MCF 10A (cell line): ENCODE measurements at places on chromosomes 4 and X. TPM values are rescaled to one million over a fixed set of nuclear protein-coding genes. Genes with fewer than 3 reads are reported as not detected.
A peak's percentile ranks its signal among the peaks of the same experiment; 100 is the strongest.

TMEM271 gene
- not detected in 2 replicates for total RNA-seq

LRRC66 gene
- 0.37 and 0.52 TPM in 2 replicates for total RNA-seq

HS6ST2 gene
- total RNA-seq = 23.9 and 26.1 TPM in 2 replicates

CLCN4 gene
- 7.3 and 9.3 TPM in 2 replicates for total RNA-seq

DNA sequence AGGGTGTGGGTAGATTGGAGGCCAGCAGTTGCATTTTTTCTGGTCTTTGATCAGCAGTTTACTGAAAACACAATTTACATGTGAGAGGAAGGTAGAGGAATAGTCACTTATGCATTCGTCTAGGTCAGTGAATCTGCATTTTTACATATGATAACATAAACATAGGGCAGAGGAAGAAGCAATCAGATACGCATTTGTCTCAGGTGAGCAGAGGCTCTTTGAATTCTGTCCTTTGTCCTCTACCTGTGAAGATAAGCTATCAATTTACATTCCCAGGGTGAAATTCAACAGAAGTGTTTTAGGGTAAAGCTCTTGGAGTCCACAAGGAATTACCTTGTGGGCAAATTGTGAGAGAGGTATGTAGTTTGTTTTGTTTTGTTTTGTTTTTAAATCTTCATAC lies 306.5 kb downstream of the MAGEB5 start:
- no peak overlapping the region for H3K4me3 ChIP-seq
- no peaks in the 10 kb centered on the region for H3K27me3 ChIP-seq
- no peak overlapping the region for H3K27ac ChIP-seq
- no peaks in the 10 kb centered on the region for H3K4me1 ChIP-seq
- DNase-seq = no peak

- no peaks in the 10 kb centered on the region for H3K4me1 ChIP-seq
- peak; percentile 59 for DNase-seq
- H3K27ac ChIP-seq = no peak overlapping the region
- no peak overlapping the region for H3K4me3 ChIP-seq
- H3K27me3 ChIP-seq = peaks cover 17% of the 10 kb centered on the region
- no peaks in the 10 kb centered on the region for H3K36me3 ChIP-seq
Observed at GRCh38 chrX:150680974-150681373, 12.2 kb upstream of the MTMR1 start.

GRCh38 chrX:16310326-16310725 lies 143.0 kb downstream of the MAGEB17 start:
- no peak overlapping the region for H3K27ac ChIP-seq
- H3K36me3 ChIP-seq = peaks cover 6% of the 10 kb centered on the region

- no peaks in the 10 kb centered on the region for H3K36me3 ChIP-seq
- peak overlapping the region; percentile 29 for H3K27ac ChIP-seq
- H3K4me3 ChIP-seq = no peak overlapping the region
Observed at GRCh38 chr4:67365661-67366245, 179.6 kb downstream of the CENPC start.

GRCh38 chr4:60463857-60464502 lies 736.1 kb upstream of the ADGRL3 start:
- peak; percentile 51 for DNase-seq
- no peaks in the 10 kb centered on the region for H3K4me1 ChIP-seq
- no peaks in the 10 kb centered on the region for H3K36me3 ChIP-seq
- H3K27ac ChIP-seq = no peak overlapping the region
- no peak overlapping the region for H3K4me3 ChIP-seq

DNA sequence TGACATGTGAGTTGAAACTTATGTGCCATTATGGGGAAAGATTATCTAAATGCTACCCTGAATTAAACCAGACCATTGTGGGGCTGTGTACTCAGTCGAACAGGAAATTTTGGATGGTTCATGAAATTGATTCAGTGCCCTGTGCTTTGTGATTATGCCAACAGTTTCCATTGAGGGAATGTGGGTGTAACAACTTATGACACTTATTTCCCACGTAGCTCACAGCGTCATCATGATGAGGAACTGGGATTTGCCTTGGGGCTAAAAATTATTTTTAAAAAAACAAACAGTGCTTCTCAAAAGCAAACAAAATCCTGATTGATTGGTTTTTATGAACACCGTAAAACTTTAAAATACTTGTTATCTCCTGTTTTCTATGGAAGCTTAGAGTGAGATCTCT lies 8.3 kb upstream of the CLTRN start:
- no peak overlapping the region for H3K4me3 ChIP-seq
- peaks cover 16% of the 10 kb centered on the region for H3K4me1 ChIP-seq
- H3K27me3 ChIP-seq = peaks cover 21% of the 10 kb centered on the region
- DNase-seq = no peak
- H3K36me3 ChIP-seq = no peaks in the 10 kb centered on the region

DNA sequence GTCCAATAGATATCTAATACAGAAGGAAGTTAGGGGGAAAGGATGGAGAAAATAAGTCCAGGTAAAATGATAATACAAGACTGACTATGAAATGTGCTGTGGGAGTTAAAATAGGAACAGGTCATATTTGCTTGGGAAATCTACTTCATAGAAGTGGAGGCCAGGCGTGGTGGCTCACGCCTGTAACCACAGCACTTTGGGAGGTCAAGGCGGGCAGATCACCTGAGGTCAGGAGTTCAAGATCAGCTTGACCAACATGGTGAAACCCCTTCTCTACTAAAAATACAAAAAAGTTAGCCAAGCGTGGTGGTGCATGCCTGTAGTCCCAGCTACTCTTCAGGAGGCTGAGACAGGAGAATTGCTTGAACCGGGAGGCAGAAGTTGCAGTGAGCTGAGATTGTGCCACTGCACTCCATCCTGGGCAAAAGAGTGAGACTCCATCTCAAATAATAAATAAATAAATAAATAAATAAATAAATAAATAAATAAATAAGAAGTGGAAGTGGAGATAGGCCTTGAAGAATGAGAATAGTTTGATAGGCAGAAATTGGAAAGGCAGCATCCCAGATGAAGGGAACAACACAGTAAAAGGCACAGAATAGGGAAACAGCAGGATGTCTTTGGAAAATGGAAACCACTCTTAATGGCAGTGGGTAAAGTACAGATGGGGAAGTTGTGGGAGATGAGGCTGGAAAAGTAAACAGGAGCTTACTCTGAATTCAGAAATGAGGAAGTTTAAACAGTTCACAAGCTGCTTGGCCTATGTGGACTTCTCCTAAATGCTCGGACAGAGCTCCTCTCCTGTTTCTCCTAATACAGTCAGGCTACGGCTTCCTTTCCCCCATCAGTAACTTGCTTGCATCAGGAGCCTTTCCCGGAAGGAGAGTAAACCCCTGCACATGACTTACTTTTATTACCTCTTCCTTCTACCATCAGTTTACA lies 15.1 kb upstream of the GK start:
- no peak for DNase-seq
- H3K27me3 ChIP-seq = no peaks in the 10 kb centered on the region
- H3K27ac ChIP-seq = no peak overlapping the region
- H3K36me3 ChIP-seq = no peaks in the 10 kb centered on the region
- H3K4me1 ChIP-seq = no peaks in the 10 kb centered on the region

DNA sequence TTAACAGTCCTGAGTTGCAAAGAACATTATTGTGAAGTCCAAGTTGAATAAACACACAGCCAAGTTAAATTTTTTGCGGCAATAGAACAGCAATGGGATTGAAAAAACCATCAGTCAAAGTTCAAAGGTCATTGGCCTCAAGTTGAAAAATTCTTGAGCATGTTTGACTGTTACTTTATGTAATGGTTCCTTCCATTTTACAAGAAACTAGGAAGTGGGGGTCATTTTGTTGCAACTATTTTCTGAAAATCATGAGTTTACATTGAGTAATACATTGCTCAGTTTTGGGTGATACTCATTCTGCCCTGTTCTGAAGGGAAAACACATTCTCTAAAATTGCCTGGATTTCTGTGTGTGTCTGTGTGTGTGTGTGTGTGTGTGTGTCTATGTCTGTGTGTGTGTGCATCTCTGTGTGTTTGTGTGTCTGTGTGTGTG lies 5.2 kb upstream of the IRF2 start:
- no peak overlapping the region for H3K27ac ChIP-seq
- H3K4me1 ChIP-seq = peaks cover 16% of the 10 kb centered on the region
- H3K36me3 ChIP-seq = peaks cover 7% of the 10 kb centered on the region
- no peak for DNase-seq
- no peak overlapping the region for H3K4me3 ChIP-seq
- H3K27me3 ChIP-seq = no peaks in the 10 kb centered on the region

GRCh38 chrX:65987811-65988210 lies 52.1 kb downstream of the VSIG4 start:
- H3K27ac ChIP-seq = no peak overlapping the region
- H3K36me3 ChIP-seq = peaks cover 6% of the 10 kb centered on the region
- no peaks in the 10 kb centered on the region for H3K27me3 ChIP-seq
- no peak for DNase-seq

DNA sequence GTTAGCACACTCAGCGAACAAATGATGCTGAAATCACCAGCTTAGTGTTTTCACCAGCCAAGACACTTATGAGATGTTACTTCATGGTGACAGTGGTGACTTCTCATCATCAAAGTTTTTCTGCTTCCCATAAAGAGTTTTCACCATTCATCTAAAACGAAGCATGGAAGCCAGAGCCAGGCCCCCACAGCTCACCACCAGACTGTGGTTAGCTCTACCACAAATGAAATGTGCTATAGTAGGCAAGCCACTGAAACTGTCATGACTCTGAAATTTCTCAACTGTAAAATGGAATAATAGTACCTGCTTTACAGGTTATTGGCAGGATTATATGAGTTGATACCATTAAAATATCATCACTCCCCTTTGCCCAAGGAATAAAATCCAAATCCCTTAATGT lies 56.4 kb upstream of the HHIP start:
- no peak for DNase-seq
- H3K27me3 ChIP-seq = no peaks in the 10 kb centered on the region
- H3K36me3 ChIP-seq = no peaks in the 10 kb centered on the region

DNA sequence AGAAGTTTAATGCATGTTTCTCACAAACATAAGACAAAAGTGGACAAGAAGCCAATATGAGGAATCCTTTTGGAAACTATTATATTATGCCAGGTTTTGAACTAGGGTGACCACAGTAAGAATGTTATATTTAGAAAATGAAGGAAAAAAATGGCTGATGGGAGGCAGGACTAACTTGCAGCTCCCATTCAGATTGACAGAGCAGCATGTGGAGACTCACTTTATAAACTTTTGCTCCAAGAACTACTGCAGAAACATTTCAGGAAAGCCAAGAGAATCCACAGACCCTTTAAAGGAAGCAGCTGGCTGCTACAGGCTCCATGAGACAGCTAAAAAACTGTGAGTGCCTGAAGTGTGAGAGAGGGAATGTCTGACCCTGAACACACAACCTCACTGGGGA lies 738.6 kb upstream of the GRIA3 start:
- H3K27ac ChIP-seq = no peak overlapping the region
- no peaks in the 10 kb centered on the region for H3K27me3 ChIP-seq
- no peak for DNase-seq
- H3K4me3 ChIP-seq = no peak overlapping the region
- no peaks in the 10 kb centered on the region for H3K36me3 ChIP-seq
- H3K4me1 ChIP-seq = no peaks in the 10 kb centered on the region

DNA sequence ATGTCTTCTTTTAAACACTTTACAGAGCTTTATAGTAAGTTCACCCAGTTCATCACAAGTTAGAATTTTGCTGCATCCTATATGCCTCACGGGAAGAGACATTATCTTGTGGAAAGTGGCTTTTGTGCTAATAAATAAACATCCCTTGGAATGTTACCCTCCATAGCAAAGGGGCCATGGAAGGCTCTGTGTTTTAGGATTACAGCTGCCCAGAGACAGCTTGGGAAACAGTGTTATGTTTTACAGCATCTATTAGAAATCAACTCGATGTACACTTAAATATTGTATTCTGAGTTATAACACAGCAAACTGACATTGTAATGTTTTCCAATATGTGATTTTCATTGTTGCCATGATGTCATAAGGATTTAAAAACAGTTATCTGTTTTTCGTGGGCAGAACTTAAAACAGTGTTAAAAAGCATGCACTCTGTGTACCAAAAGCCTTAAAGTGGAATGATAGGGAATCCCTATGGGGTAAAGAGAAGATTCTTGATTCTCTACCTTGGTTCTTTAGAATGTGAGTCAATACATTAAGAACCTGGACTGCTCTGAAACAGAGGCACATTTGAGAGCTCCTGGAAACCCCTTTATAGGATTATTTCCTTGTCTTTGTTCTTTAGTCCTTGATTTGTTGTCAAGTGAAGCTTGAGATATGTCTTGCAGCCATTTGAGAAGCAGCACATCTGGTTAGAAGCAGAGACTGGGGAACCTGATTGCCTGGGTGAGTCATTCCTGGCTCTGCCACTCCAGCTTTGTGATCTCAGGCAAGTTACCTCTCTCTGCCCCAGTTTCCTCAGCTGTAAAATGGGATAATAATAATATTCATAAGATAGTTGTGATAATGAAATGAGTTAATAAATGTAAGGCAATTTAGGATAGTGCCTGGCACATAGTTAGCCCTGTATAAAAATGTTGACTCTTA lies 41.6 kb downstream of the ARHGAP10 start:
- no peaks in the 10 kb centered on the region for H3K27me3 ChIP-seq
- peak; percentile 42 for DNase-seq
- no peak overlapping the region for H3K4me3 ChIP-seq
- H3K4me1 ChIP-seq = peaks cover 33% of the 10 kb centered on the region

DNA sequence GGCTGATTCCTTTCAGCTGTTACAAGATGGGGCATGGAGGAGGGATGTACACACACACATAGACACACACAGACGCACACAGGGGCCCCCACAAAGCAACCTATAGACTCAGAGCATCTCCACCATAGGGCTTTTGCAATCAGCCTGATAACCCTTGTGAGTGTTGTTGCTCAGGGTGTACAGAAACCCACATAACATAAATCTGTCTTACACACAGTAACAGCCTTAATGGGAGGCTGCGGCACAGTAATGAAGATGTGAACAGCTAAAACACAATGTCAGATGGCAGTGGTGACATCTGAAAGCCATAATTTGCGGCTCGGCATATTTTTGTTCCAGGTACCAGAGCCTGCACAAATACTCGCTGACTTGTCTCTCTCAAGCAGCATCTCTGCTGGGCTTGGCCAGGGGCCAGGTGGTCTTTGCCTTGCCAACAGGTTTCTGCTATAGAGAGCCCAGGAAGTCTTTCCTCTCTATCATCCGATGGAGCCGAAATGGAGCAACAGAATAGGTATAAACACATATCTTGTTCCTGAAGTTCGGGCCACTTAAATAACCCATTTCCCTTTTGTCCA lies 357.2 kb upstream of the GATB start:
- H3K36me3 ChIP-seq = no peaks in the 10 kb centered on the region
- no peak for DNase-seq
- peaks cover 17% of the 10 kb centered on the region for H3K27me3 ChIP-seq
- peaks cover 5% of the 10 kb centered on the region for H3K4me1 ChIP-seq
- no peak overlapping the region for H3K4me3 ChIP-seq
